ENCODE measurements at places on chromosomes 5 and 9.

DNA sequence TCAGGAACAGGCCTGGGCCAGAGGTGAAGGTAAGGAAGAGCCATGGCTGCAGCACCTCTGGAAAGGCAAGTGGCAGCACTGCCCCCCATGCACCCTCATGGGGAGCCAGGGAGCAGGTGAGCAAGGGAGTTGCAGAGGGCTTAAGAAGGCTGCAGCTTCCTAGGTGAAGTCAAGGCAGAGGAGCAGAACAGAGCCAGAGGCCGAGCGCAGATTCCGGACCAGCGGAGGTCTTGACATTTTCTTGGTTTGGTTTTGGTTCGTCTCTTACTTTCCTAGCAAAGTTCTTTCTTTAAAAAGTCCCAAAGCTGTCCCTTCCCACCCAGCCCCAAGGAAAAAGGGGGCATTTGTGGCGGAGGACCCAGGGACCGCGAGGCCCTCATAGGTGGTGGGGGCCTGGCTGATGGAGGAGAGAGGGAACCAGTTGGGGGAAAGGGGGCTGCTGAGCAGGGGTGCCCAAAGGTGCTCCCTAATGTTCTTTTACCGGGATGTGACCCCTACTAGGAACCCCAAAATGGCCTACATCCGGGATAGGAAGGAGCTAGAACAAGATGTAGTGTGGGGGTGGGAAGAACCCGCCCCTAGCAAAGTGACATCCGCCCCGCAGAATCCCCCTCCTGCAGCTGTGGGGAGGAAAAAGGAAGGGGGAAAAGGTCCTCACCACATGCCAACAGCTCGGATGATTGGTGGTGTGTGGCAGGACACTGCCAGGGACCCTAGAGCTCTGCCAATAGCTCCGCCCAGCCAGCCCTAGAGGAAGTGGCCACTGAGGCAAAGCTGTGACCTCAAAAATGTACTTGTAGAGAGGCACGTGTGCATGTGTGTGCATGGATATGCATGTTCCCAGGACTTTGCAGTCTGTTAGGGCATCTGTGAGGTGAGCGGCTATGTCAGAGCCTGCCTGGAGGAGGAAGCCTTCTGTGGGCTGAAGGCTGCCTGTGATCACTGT lies 914 bp upstream of the CD72 start:
- DNase-seq, result peak; percentile 32

DNA sequence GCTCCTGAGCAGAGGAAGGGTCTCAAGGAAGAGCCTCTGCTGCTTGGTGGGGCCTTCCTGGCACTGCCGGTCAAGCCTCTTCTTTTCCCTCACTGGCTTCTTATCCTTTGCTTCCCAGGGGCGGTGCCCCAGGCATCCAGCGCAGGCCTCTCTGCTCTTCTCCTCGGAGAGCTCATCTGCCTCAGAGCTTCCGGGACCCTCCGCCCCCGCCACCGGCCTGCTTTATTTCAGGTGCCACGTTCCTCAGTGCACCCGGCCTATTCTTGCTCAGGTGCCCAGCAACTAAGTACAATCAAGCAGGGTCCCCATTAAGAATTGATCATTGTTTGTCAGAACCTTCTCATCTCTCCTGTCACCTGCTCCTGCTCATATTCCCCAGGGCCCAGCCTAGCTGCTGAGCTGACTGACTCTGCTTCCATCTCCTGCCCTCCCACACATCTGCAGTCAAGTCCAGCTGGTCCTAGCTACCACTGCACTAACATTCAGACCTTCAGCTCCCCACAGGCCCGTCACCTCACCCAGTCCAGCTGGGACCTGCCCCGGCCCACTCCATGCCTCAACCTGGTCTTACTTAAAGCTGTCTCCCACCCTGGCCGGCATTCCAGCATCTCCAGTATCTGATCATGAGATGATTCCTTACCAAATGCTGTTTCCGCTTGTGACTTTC lies 114.3 kb upstream of the BOD1 start:
- DNase-seq, result no peak

DNA sequence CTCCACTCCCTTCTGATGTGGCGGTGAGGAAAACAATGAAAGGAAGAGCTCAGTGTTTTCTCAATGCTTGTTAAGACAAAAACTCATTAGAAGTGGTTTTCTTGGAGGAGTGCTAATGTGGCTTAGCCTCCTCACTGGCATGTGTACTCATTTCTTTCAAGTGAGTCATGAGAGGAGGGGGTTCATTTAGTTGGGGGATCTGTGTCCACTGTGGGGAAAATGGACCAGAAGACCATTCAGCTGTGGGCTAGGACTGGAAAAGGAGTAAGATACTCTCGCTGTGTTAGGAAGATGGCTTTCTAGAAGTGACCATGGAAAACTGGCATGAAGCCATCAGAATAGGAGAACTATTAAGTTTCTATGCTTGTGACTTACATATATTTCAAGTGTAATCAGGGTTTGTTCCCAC lies 23.5 kb downstream of the KLF9 start:
- no peak for DNase-seq

DNA sequence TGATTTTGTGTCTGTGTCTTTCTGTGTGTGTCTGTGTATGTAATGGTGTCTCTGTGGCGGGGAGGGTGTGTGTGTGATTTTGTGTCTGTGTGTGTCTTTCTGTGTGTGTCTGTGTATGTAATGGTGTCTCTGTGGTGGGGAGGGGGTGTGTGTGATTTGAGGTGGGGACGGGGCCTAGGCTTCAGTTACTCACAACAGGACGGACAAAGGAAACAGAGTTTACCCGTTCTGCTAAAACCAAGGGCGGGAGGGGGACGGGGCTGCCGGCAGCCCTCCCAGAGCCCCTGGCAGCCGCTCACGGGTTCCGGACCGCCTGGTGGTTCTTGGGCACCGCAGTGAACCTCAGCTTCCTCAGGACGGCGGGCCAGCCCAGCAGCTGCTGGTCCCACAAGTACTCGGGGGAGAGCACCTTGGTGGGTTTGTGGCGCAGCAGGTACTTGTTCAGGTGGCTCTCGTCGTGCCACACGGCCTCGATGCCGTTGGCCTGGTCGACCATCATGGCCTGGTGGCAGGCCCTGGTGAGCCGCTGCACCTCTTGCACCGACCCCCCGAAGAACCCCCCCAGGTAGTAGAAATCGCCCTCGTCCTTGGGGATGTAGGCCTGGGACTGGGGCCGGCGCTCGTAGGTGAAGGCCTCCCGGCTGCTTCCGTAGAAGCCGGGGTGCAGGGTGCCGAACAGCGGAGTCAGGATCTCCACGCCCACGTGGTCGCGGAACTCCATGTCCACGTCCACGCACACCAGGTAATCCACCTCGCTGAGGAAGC lies 19.4 kb downstream of the ABO start:
- DNase-seq, result no peak

DNA sequence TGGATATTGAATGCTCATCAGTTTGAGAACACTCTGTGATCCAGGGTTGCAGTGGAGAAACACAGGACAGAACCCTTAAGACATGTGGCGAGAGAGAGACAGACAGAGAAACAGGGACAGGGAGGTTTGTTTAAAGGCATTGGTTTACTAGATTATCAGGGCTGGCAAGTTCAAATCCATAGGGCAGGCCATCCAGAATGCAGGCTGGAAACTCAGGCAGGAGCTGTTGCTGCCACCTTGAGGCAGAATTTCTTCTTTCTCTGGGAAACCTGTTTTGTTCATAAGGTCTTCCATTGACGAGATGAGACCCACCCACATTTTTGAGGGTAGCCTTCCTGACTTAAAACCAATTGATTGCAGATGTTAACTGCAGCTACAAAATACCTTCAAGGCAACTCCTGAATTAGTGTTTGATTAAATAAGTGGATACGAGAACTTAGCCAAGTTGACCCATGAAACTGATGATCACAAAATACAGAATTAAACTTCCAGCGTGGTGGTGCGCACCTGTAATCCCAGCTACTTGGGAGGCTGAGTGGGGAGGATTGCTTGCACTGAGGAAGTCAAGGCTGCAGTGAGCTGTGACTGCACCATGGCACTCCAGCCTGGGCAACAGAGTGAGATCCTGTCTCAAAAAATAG lies 55.9 kb downstream of the NSUN2 start:
- DNase-seq, result peak; percentile 17

DNA sequence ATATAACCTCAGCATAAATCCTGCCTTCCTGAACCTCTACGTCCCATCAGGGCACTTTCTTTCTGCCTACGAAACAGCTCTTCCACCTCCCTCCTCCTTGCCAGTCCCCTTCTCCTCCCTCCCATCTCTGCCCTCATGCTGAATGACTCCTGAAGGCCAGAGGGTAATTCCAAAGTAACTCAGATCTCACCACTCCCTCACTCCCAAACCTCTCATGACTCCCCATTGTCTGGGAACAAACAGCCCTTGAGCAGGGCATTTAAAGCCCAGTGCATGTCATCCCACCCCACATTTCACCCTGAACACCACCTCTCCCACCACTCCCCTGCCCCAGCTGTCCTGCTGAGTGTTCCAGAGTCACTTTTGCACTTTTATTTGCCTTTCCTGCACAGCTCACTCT lies 8.9 kb upstream of the FBP1 start:
- DNase-seq, result no peak

- DNase-seq, result no peak
These were observed 248.2 kb downstream of the EFNA5 start for GRCh38 chr5:107422494-107422893.

DNA sequence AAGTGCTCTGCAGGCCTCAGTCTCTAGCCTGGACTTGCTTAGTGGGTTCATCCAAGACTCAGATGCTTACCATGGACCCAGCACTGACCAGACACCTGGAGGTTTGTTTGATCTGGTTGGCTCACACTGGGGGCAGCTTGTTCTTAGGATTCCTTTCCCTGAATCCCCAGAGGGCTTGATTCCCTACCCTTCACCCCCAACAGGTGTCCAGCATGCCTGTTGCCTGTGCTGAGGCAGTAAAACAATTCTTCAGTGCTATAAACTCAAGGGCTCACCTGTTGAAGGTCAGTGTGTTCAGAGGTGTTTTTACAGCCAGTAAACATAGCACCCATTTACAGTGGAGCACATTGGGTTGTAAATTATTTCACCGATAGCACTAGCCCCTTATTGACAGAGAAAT lies 123.8 kb upstream of the KLF4 start:
- DNase-seq, result no peak

DNA sequence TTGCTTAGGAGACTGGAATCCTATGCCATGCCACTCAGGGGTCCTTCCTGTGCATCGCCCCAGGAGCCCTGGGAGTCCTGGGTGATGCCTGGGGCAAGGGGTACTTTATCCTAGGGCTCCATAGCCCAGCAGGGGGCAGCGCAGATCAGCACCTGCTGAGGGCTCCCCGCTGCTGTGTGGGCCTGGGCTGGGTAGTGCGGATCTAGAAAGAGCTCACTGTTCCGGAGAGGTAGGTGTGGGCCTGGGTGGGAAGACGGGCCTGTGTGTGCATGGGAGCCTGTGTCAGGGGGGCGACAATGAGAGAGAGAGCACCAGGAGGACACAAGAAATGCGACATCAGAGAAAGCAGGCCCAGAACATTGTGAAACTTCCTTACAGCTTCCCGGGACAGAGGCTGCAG lies 11.4 kb upstream of the DAB2IP start:
- peak; percentile 24 for DNase-seq

DNA sequence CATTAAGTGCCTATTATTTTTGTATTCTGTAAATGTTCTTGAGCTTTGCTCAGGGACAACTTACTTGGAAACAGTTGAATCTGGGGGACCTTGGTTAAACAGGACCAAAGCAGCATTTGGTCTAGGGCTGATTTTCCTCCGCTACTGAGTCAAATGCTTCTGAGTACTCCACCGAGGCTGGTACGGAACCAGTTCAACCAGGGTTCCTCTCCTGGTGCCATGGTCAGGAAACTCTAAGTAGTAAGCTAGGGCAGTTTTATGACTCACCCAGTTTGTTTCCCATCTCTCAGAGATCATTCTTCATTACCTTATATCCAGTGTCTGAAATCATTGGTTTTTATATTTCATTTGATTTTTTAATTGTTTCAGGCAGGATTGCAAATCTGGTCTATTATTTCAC lies 111.9 kb upstream of the TNFAIP8 start:
- DNase-seq, result no peak

DNA sequence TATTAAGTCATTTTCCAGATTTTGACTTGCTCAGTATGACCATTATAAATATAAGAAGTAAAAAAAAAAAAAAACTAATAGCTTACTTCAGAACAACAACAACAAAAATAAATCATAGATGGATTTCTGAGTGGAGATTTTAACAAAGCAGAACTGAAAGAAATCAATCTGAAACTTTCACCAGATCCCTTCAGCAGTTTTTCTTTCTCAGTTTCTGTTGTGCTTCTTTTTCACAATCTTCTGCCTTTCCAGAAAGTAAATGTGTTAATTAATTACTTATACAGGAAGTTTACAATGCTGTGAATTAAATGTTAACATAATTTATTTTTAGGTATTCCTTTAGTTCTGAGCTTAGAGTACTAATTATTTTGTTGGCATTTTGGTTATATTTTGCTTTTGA lies 73.5 kb downstream of the CHSY3 start:
- no peak for DNase-seq

- no peak for DNase-seq
These were observed 384.0 kb upstream of the IRX4 start for GRCh38 chr5:2266641-2267240.

GRCh38 chr5:136192015-136192525 lies 892 bp downstream of the SMIM32 start:
- no peak for DNase-seq

- peak; percentile 18 for DNase-seq
These were observed 244.4 kb downstream of the MAST4 start for GRCh38 chr5:66840511-66841013.

DNA sequence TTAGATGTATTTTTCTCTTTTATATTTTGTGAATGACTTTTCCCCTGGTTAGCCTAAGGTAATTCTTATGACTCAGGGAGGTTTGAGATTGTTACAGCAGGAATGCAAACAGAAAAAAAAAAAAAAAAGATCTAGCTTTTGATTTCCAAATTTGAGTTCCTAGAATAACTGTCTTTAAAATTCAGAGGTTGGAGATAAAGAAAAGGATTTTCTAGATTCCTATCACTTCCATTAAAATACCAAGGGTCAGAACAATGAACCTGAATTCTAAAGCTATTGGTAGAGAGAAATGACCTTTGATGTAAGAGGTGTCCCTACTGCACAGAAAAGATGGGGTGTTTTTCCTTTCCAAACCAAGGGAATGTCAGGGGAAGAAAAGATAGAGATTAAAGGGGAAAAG lies 262.5 kb downstream of the DOCK8 start:
- no peak for DNase-seq

DNA sequence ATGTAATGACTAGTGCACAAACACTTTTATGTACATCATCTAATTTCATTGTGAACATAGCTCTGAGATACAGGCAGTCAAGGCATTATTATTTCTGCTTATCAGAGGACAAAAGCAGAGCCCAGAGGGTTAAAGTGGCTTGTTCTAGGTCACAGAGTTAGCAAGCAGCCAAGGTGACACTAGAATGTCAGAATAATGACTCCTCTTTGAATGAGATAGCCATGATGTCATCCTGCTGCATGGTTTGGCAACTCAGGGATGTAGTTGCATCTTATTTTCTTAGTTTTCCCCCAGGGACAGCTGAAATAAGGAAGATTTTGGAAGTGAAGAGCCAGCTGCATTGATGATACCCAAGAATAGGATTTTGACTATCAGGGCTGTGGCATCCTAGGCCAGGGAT lies 54.4 kb downstream of the KCNV2 start:
- DNase-seq, result no peak

- no peak for DNase-seq
These were observed 2403.7 kb upstream of the C9orf72 start for GRCh38 chr9:29976981-29977380.

GRCh38 chr9:133684121-133684935 lies 48.2 kb downstream of the DBH start:
- DNase-seq, result no peak

GRCh38 chr9:74379718-74380117 lies 117.4 kb upstream of the RORB start:
- DNase-seq, result no peak

All from stimulated activated CD4-positive, alpha-beta T cell treated with anti-CD3 and anti-CD28 coated beads, Interleukin-2, amount 100 ng/mL, for 48 hours (primary cell).